Posterior cingulate gyrus (tissue), 11 donors: ENCODE measurements at places on chromosomes 6 and 20.

DNA sequence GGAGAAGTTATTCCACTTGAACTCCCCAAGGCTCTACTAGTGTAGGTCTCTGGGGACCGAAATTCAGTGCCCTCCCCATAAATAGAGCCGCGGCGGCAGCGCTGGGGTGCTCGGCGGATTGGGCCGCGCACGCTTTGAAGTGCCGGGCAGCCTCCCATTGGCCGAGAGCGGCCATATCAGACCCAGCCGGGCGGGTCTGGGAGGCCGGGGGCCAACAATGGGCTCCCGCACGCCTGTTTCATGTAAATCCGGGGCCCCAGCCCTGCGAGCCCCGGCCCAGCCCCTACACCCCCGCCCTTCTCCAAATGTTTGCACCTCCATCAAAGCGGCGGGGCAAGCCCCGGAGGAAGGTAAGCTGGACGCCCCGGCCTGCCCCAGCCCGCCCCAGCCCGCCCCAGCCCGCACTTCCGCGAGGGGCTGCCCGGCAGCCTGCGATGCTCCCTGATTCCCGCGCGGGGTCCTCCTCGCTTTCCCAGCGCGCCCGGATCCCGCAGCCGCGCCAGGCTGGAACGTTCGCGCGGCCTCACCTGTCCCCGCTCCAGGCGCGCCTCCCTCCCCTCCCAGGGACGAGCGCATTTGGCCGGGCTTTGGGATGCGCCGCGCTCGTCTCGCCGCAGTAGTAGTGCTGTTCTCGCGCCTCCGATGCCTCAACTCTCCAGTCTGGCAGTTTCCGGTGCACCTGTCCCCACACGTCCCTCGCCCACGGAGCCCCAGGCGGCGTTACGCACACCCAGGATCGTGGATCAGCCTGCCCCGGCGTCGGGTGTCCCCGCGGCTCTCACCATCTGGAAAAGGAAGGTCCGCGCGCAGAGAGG is at the start of gene TBXT:
TBXT (minus strand) TSS at position 51 of the 815 bp plus-strand sequence. CDS start 260 bp downstream, outside the sequence.
- no peak for DNase-seq

DNA sequence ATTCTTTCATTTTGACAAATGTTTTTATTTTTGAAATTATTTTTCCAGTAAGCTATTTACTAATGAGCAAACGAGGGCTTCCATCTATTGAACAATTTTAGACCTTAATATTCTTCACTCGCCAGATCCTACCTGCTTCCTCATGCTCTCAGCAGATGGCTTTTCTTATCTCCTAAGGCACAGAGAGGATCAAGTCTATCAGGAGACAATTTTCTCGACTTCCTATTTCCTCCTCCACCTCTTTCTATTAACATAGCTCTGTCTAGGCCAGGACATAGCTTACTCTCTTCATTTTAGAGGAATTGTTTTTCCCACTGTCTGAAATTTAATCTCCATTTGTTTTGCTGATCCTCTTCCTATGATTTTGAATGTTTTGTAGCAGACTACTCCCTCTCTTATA is 87.0 kb upstream of the MAN1A1 start:
- DNase-seq = no peak

DNA sequence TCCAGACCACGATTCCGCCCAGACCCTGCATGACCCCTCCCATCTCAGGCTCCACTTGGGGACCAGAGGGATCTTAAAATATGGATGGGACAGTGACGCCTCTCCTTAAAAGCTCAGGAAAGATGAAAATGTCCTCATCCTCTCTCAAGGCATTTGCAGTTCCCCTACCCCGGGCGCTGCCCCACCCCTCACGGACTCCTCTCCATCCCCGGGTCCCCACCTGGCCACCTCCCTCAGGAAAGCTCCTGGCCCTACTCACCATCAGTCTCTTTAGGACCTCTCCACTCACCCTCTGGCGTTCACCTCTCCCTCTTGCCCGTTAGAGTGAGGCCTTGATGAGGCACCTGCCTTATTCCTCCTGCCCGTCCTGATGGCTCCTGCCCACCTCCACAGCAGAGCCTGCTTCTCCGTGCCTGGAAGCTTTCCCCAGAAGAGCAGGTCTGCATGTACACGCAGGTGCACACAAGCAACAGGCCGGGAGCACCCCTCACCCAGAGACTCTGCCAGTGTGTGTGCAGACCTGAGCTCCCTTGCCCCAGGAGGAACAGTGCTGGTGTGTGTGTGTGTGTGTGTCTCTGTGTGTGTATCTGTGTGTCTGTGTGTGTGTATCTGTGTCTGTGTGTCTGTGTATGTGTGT is 105.6 kb upstream of the NXT1 start:
- no peak for DNase-seq

DNA sequence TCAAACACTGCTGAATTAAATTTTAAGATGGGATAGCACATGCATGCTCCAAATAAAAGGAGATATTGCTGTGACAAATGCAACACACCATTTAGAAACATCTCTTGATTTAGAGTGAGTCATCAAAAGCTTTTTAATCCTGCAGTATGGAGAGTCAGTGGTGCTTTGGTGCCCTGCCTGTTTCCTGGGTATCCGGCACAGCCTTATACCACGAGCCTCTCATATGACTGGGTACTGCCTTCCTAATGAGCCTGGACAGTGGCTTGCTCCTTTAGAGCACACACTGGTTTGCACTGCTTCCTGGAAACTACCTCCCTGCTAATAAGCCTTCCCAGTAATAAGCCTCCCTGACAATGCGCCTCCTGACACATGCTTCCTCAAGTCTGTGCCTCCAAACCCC is 65.3 kb upstream of the KCNK16 start:
- DNase-seq = no peak

GRCh38 chr20:32439132-32439829 is 81.2 kb downstream of the ASXL1 start:
- no peak for DNase-seq

DNA sequence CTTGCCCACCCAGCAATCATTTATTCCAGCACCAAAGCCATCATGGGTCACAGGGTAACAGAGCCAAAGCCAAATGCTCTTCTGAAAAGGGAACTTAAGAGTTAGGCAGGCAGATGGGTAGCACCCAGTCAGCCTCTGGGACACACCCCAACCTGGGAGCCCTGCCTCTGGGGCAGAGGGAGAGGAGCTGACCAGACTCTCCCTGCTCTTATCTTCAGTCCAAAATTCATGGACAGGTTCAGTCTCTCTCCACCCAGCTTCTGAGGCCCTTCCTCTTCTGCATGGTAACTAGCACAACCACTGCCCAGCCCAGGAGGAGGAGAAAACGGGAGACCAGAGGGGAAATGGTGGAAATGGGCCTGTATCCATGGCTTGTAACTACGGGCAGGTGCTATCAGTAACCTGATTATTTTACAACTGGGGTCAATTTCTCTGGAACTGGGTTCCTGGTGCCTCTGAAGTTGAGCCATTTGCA is 105.4 kb downstream of the NOL4L start:
- no peak for DNase-seq

- no peak for DNase-seq
Observed at GRCh38 chr6:116449565-116449964, 11.6 kb upstream of the CALHM6 start.

- no peak for DNase-seq
Observed at GRCh38 chr6:131182991-131183425, 47.7 kb downstream of the AKAP7 start.

DNA sequence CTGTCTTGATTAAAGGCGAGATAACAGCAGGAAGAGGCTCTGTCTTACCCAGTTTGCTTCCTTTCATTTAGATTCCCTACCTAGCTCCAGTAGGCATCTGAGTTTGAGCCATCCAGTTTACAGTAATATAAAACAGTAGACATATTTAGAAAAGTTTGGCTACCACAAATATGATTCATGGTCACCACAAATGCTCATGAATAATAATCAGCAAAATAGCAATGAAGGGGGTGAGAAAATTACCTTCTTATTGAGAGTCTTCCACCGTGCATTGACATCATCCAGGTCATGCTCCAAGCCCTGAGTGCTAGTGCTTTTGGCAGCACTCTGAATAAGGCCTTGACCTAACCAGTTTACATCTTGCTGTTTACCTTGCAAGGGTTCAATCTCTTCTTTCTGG is 106.2 kb downstream of the DST start:
- no peak for DNase-seq

DNA sequence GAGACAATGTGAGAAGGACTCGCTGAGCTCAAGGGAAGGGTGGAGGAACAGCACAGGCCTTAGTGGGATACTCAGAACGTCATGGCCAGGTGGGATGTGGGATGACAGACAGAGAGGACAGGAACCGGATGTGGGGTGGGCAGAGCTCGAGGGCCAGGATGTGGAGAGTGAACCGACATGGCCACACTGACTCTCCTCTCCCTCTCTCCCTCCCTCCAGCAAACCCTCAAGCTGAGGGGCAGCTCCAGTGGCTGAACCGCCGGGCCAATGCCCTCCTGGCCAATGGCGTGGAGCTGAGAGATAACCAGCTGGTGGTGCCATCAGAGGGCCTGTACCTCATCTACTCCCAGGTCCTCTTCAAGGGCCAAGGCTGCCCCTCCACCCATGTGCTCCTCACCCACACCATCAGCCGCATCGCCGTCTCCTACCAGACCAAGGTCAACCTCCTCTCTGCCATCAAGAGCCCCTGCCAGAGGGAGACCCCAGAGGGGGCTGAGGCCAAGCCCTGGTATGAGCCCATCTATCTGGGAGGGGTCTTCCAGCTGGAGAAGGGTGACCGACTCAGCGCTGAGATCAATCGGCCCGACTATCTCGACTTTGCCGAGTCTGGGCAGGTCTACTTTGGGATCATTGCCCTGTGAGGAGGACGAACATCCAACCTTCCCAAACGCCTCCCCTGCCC is 1.7 kb downstream of the TNF start:
- no peak for DNase-seq

DNA sequence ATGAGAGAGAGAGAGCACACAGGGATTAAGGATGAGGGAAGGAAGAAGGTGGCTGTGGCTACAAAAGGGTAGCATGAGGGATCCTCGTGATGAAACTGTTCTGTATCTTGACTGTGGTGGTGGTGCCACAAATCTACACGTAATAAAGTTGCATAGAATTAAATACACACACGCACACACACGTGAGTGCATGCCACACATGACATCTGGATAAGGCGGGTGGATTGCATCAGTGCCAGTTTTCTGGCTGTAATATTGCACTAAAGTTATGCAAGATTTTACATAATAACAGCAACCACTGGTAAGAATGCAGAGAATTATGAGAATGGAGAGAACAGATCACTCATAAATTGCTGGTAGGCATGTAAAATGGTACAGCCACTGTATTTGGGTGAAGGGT is 16.9 kb upstream of the STK35 start:
- DNase-seq = no peak

DNA sequence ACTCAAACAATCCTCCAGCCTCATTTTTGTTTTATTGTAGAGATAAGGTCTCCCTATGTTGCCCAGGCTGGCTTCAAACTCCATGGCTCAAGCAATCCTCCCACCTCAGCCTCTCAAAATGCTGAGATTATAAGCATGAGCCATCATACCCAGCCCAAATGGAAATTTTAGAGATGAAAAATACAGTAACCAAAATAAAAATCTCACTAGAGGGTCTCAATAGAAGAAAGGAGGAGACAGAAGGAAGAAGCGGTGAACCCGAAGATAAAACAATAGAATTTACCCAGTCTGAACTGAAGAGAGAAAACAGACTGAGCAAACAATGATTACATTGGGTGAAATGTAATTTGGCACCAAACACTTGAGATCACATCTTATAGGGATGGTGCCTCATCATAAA is 16.7 kb upstream of the OLIG3 start:
- no peak for DNase-seq

GRCh38 chr20:23135449-23136420 is 49.6 kb upstream of the CD93 start:
- DNase-seq = no peak

DNA sequence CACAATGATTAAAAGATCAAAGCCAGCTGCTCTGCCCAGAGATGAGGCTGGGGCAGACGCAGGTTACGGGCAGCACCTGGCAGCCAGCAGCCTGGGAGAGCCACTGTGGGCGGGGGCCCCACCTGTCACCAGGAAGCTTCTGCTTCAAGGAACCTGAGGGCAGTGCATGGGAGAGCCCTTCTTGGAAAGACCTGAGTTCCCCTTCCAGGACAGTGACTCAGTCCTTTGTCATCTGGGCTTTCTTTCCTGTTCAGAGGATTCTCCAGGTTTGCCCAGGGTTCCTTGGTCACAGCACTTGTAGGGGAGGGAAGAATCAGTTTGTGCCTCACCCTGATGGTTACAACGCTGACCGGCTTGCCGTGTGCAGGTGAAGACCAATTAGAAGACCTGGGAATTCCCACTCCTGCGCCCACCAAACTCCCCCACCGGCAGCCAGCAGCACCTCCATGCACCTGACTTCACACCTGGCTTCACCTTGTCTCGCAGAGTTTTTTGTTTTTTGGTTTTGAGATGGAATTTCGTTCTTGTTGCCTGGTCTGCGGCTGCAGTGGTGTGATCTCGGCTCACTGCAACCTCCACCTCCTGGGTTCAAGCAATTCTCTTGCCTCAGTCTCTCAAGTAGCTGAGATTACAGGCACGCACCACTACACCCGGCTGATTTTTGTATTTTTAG is 2.0 kb downstream of the ZBP1 start:
- DNase-seq = no peak

- DNase-seq = no peak
Observed at GRCh38 chr6:5423251-5423650, 161.9 kb downstream of the FARS2 start.

DNA sequence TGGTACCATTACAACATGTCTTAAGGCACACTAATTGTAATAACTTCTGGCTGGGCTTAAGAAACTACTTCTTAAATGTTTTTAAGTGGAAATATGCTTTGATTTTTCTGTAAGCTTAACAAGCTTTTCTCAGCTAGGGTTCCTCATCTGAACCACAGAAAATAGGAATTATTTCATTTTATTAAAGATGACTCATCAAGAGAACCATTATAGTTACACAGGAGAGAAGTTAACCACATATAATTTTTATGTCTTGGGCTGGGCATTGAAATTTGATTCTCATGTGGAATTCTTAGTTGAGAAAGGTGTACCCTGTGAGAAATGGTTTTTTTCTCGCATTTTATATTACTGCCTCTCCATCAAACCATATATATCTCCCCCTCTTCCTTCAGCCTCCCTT is 75.1 kb downstream of the QKI start:
- no peak for DNase-seq

DNA sequence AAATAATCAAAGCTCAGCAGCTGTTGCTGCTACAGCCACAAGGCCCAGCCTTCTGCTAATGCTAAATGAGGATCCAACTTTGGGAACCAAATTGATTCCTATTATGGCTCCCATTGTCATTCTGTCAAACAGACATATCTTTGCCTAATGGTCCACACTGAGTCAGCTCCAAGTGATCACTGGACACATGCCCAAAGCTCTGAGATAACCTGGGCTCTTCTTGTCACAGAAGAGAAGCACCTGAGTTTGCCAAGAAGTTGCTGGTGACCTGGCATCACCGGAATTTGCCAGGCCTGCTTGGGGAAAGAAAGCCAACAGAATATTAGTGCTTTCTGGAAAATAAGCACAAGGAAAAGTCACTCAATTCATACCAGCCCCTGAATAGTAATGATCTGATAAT is 5.8 kb downstream of the TNFRSF21 start:
- no peak for DNase-seq

DNA sequence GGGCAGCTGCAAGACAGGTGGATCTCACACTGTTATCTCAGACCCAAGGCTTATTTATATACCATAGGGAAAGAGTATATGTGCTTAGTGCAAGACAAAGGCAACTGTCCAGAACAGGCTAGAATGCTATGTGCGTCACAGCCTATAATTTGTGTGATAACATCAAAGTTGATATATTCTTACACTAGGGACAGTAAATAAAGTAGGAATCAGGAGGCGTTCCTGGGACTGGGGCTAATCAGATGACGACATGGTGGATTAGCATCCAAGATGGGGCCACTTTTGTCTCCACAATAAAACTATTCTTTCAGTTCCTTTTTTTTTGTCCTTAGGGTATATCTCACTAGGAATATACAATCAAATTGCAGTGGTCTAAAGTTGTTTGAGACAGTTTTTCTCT is 54.9 kb upstream of the IER3 start:
- DNase-seq = no peak

GRCh38 chr6:128932061-128932460 is 49.1 kb downstream of the LAMA2 start:
- DNase-seq = no peak
